ENCODE measurements at places on chromosomes 7 and 10.

GRCh38 chr7:72267291-72267800 is 144.8 kb downstream of the CALN1 start:
- DNase-seq, result no peak

- DNase-seq, result no peak
Observed at GRCh38 chr7:41475801-41476459, 227.0 kb downstream of the INHBA start.

GRCh38 chr10:44362866-44363711 is 21.8 kb downstream of the CXCL12 start:
- no peak for DNase-seq

- DNase-seq, result no peak
Observed at GRCh38 chr7:28986028-28986764, 28.1 kb upstream of the TRIL start.

DNA sequence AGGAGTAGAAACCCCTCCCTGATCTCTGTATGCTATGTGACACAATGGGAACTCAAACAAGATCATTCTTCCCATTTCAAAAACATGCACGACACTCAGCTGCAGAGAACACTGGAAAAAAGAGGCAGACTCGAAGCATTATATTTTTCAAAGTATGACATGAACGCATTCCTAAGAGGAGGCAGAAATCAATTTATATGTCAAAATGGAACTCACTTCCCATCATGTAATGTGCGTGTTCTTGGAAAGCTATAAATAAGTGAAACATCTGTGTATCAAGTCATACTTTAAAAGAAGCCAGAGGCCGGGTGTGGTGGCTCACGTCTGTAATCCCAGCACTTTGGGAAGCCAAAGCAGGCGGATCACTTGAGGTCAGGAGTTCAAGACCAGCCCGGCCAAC is 142.7 kb downstream of the ICA1 start:
- DNase-seq, result no peak

GRCh38 chr7:69912141-69912540 is 313.9 kb downstream of the AUTS2 start:
- DNase-seq, result no peak

DNA sequence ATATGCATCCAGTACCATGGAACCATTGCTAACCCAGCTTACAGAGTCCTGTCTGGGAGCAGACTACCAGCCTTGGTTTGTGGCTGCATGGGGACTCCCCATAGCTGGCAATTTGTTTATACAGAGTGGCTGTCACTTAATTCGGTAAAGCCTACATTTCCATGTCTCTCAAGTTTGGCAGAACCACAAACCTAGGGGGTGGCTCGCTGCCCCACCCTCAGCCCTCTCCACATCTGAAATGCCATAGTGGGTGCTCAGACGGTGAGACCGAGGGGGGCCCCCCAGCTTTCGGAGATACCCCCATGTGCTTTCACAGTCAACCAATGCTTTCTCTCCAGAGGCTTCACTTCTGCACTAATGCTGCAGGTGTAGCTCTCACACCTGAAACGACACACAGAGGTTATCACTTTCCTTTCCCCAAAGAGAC is 75.5 kb upstream of the KAT6B start:
- no peak for DNase-seq

- no peak for DNase-seq
Observed at GRCh38 chr10:34864149-34865067, 49.3 kb upstream of the PARD3 start.

DNA sequence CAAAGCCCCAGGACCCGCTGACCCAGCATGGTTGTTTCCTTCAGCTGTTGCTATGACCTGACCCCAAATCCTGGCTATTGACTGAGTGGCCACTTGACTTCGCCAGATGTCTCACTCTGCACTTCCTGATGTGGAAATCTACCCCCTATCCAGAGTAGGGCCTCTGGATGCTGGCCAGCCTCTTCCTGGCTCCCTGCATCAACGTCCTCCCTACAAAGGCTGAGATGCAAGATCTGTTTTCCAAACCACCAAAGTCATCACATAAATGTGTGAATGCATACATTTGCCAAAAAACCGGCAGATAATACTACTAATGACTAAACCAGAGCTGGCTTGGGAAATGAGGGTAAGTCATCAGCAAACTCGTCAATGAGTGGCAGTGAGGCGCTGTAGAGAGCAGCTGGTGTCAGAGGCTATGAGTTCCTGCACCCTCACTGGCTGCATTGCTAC is 70.4 kb downstream of the PYROXD2 start:
- no peak for DNase-seq

GRCh38 chr10:7314170-7314569 is 96.7 kb downstream of the SFMBT2 start:
- no peak for DNase-seq

DNA sequence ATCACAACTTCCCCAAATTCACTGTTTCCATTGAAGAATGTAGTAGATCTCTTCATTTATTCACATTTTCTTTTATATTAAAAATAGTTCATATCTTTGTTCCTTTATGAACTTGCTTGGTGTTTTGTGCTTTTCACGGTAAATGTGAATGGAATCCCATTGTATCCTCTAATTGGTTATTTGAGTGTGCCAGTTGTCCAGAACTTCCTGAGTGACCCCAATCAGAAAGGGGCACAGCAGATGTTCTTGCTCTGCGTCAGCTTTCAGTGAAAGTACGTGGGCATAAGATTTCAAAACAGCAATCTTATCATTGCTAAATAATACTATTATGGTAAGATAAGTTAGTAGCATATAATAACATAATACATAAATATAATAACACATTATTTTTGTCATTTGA is 47.0 kb downstream of the PTPRZ1 start:
- DNase-seq, result no peak

DNA sequence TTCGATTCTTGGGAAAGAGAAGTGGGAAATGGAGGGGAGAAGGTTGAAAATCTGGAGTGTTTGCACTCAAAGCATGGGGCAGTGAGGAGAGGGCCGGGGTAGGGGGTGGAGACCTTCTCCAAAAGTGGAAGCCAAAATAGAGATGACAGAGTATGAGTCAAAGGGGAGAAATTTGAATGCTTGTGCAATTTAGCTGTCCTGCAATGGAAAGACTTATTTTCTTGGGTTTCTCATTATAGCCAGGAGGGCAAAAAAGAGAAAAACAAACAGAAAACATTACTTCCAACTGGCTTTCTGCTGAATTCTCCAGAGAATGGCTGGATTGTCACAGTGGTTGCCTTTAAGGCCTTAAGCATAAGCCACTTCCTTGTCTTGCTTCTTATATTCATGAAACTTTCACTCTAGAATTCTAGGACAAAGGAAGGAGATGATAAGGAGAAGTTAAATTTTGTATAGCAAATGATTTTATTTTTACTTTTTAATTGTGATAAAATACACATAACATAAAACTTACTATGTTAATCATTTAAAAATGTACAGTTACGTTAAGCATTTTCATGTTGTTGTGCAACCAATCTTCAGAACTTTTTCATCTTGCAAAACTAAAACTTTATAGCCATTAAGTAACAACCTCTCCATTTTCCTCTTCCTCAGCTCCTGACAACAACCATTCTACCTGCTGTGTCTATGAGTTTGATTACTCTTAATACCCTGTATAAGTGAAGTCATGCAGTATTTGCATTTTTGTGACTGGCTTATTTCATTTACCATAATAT is 100.2 kb downstream of the GPR85 start:
- DNase-seq, result no peak

GRCh38 chr10:99328579-99329303 is 415 bp upstream of the CNNM1 start:
- DNase-seq, result no peak

GRCh38 chr7:44471850-44472249 is 18.6 kb downstream of the NUDCD3 start:
- DNase-seq, result no peak

- DNase-seq, result no peak
Observed at GRCh38 chr10:132833421-132834111, 47.6 kb upstream of the NKX6-2 start.

DNA sequence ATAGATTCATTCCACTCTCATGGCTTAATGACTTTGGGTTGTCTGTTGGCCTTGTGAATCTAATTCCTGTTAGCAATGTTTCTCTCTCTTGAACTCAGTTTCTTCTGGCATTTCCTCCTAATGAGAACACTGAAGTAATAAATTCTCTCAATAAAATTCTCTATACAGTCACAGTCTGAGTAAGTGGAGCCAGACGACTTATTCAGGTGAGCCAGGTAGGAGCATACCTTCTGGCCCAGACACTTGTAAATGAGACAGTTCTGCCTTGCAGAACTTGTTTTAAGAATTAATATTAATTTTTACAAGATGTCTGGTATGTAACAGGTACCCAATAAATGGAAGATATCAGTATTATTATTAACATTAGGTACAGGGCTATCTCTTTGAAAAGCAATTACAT is 28.6 kb upstream of the AGR2 start:
- no peak for DNase-seq

- DNase-seq, result no peak
Observed at GRCh38 chr7:12139416-12139815, 71.7 kb upstream of the TMEM106B start.

- no peak for DNase-seq
Observed at GRCh38 chr7:108088729-108089128, 41.4 kb downstream of the LAMB4 start.

GRCh38 chr10:35182631-35183510 is 56.2 kb downstream of the CREM start:
- DNase-seq, result no peak

DNA sequence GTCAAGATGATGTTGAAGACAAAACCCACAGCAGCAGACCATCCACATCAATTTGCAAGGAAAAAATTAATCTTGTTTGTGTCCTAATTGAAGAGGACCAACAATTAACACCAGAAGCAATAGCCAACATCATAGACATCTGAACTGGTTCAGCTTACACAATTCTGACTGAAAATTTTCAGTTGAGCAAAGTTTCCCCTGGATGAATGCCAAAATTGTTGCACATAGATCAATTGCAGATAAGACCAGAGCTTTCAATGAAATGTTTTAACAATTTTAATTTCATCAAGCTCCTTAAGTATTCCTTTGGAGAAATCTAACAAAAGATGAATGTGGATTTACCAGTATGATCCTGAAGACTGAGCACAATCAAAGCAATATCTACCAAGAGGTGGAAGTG is 168.6 kb downstream of the CTNNA3 start:
- DNase-seq, result no peak

- no peak for DNase-seq
Observed at GRCh38 chr7:29495653-29496052, 68.0 kb upstream of the PRR15 start.

GRCh38 chr7:17486835-17487234 is 188.4 kb downstream of the AHR start:
- no peak for DNase-seq

- no peak for DNase-seq
Observed at GRCh38 chr10:104036069-104036384, 49.7 kb downstream of the COL17A1 start.

- no peak for DNase-seq
Observed at GRCh38 chr10:137606-138005, 2.4 kb downstream of the ZMYND11 start.

- DNase-seq, result no peak
Observed at GRCh38 chr10:84547616-84548015, 219.2 kb downstream of the CCSER2 start.

DNA sequence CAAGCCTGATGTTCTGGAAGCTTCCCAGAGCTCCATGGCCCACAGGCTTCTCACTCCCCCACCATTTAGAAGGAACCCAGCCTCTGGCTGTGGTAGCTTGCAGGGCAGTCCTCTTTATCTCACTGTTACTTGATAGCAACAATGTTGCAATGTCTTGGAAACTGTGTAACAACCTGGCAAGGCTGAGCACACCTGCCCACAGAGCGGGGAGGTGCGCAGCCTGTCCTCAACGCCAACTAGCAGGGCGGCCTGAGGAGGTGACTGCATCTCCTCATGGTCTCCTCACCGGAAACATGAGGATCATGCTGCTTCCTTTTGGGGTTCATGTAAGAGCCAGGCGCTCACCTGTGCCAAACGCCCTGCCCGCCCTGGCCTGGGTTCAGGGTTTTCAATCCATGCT is 43.7 kb upstream of the INSIG1 start:
- no peak for DNase-seq

DNA sequence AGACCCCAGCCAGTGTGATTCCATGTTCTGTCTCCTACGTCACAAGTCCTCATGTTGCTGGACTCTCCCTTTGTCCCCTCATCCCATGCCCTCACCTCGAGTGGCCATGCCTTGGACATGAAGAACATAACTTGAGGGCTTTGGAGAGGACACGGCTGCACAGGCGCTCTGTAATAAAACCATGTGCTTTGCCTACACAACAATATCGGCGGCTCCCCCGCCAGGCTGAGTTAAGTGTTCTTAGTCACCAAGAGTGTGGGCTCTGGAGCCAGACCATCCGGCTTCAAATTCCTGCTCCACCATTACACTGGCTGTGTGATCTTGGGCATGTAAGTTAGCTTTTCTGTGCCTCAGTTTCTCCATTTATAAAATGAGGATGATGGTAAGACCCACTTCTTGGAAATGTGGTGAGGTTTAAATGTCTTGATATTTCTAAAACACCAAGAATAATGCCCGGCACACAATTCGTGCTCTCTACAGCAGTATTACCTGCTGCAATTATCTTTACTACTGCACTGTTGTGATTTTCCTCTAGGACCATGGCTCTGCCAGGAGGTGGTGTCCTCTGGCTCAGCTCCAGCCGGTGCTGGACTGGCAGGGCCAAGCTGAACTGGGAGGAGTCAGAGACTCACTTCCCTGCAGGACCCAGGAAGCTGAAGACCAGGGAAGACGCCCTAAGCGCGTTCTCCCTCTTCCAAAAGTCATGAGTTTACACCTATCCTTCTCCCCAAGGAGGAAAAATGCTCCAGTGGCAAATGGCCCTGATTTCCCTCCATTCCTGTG is 15.7 kb downstream of the SLIT1 start:
- DNase-seq, result no peak

DNA sequence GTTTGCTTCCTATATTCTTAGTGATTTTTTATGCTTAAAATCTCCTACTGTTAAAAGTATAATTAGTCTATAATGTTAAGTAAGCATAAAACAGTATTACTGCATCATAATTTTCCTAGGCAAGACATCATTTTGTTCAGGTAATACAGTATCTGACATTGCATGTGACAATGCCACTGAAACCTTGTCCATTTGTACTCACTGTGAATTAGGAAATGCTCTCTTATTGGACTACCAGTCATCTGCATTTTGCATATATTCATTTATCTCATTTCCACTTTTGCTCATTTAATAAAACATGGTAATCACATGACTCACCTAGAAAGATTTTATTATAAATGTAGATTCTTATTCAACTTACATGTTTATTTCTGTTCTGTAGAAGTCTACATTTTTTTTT is 379.1 kb downstream of the ETV1 start:
- no peak for DNase-seq

DNA sequence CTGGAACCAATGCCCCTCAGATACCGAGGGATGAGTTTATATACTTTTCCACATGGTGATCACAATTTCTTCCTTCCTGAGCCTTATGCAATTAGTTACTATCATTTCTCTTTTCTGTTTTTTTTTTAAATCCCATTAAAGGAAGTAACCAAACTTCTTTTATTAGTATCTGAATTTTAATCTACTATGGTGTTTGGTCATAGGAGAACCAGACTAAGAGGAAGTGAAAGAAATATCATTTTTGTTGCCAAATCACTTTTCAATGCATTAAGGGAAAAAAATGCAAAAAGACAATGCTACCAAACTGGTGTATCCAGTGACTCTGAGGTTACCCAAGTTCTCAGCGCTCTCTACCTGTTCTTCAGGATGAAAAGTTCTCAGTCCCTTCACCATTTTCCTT is 167.7 kb downstream of the NXPH1 start:
- no peak for DNase-seq

GRCh38 chr7:50562136-50562535 is 3.1 kb downstream of the DDC start:
- no peak for DNase-seq

- DNase-seq, result no peak
Observed at GRCh38 chr10:45418417-45418848, 44.4 kb downstream of the ALOX5 start.

GRCh38 chr7:91264046-91264923 is at the start of gene FZD1:
FZD1 (plus strand) TSS chr7:91264433; CDS start chr7:91264881, 448 bp downstream.
- no peak for DNase-seq
